Caki2 (cell line): ENCODE measurements at places on chromosomes 7 and 10.

DNA sequence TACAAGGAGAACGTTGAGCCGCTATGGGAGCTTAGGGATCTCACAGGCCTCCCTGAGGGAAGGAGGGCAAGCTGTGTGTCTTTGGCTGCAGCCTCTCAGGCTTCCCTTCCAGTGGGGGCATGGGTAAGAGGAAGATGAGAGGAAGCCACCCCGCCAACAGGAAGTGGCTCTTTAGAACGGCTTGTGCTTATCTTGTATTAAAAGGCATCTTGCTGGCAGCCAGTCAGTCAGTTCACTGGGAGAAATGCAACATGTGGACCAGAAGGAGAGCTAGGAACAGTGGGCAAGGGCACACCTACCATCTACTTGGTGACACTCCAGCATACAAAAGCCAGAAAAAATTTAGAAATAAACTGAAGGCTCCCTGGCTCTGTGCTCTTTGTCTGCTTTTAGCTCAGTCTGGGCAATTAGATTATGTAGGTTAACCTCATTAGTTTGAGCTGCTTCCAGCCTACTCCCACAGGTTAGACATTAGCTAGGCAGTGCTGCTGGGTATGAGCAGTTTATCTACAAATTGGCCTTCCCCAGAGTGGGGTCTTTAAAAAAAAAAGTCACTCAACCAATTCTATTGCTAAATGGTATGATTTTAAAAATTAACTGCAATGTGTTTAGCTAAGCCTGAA, 595.9 kb downstream of the KCNMA1 start:
- no peak for DNase-seq

GRCh38 chr7:45984386-45985295, 63.6 kb upstream of the IGFBP3 start:
- no peak for DNase-seq

- DNase-seq, result no peak
Measured at GRCh38 chr10:104806801-104807200, 165.7 kb downstream of the SORCS3 start.

GRCh38 chr7:152986376-152986775, 226.8 kb downstream of the ACTR3B start:
- DNase-seq, result no peak

DNA sequence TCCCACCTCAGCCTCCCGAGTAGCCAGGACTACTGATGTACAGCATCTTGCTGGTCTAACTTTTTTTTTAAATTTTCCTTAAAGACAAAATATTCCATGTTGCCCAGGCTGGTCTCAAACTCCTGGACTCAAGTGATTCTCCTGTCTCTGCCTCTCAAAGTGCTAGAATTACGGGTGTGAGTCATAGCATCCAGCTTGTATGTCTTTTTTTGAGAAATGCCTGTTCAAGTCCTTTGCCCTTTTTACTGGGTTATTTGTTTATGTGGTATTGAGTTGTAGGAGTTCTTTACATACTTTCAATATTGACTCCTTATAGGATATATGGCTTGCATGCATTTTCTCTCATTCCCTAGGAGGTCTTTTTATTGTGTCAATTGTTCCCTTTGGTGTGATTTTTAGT, 486.4 kb downstream of the MAGI2 start:
- no peak for DNase-seq

- DNase-seq, result no peak
Measured at GRCh38 chr7:92729172-92729571, 107.2 kb downstream of the CDK6 start.

DNA sequence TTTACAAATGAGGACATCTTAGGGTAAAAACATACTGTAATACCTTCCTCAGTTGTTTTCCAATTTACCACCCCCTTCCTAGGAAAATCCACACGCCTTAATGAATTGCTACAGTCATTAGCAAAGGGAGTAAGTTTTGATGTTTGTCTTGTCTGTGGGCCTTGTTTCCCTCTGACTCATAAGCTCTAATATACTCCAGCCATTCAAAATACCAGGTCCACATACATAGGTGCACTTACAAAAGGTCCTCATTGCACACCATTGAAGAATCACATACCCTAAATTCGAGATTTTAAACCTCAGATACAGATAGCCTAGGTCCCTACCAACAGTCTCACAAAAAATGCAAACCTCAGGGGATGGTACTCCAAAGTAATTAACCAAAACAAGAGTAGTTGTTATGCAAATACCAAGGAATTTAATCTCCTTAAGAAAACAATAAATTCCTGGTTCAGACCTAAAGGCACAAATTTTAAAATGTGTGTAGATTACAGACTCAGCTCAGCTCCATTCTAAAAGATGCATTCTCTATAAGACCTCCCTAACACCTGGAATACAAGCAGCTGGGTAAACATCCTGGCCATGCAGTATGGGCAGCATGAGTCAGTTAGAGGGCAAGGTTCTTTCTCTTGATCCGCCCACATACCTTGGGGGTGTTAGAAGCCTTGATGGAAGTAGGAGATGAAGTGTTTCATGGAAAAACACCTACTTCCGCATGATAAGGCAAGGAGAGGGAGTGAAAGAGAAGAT, 3.0 kb upstream of the LIPK start:
- DNase-seq, result peak; percentile 89
